ENCODE measurements at places on chromosomes 5 and 9.

DNA sequence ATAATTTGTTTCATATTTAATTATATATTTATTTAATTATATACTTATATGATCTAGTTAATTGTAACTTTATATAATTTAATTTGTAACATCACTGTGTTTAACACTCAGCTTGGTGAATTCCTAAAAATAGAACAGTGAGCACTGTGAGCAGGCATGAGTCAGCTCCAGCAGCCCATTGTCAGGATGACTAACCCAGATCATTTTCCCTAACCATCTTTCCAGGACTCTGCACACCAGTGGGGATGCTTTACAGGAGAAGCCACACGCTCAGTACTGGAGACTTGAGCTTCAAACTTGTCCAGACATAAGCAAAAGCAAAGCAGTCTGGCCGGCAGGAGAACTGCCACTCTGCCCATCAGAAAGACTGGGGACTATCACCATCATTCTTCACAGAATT lies 446.2 kb upstream of the TRPC7 start:
- no peak for DNase-seq

- DNase-seq, result no peak
Observed at GRCh38 chr5:175516933-175517823, 38.8 kb downstream of the SFXN1 start.

DNA sequence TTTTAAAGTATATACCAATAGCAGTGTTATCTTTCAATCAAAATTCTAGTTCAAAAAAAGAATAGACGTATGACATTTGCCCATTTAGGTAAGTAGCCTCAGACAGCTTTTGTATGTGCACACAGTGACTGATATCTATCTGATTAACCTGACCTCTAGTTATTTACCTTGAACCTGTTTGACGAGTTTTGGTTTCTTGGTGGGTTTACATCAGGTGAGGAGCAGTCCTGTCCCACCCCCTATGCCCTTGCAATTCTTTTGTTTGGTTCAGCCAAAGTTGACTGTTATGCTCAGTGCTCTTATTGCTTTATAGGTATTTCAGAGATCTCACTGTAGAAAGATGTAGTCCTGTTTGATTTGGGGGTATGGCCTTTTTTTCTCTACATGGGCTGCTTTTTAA lies 147.2 kb downstream of the ISOC1 start:
- no peak for DNase-seq

DNA sequence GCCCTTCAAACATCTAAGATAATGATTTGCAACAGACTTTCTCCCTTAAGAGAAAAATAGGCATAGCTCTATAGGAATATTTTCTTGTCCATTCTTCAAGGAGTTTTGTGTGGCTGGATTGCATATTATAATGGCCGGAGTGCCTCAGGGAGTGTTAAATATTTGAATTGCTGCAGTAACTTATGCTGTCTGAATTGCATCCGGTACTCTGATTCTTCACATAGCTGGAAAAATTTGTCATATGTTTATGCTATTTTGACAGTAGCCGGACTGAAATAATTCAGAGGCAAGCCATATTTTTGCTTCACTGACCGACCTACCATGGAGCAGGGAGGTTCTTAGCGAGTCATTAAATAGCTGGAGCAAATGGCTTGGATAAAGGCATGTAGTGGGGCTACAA lies 621.0 kb downstream of the ACTL7B start:
- DNase-seq, result no peak

GRCh38 chr9:18689921-18690320 lies 216.0 kb downstream of the ADAMTSL1 start:
- no peak for DNase-seq

DNA sequence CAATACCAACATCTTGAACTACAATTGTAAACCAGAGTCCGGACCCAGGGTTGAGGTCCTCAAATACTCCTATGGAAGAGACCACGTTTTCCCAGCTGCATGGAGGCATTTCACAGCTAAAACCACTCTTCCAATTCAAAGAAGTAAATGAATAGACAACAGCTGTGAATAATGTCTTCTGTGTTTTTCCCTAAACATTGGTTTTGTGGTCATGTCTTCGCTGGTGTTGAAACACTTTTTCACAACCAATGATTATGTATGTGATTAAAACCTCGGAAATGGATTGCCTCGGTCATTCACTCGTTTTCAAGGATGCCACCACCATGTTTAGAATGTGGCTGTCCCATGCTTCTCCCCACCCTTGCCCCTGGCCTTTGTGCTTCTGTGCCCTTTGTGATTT lies 9.4 kb upstream of the TENT4A start:
- DNase-seq, result no peak

GRCh38 chr5:84433461-84433860 lies 48.8 kb upstream of the EDIL3 start:
- no peak for DNase-seq

- no peak for DNase-seq
Observed at GRCh38 chr5:107112216-107112615, 558.5 kb downstream of the EFNA5 start.

GRCh38 chr5:39654715-39655114 lies 229.9 kb upstream of the DAB2 start:
- DNase-seq, result no peak

DNA sequence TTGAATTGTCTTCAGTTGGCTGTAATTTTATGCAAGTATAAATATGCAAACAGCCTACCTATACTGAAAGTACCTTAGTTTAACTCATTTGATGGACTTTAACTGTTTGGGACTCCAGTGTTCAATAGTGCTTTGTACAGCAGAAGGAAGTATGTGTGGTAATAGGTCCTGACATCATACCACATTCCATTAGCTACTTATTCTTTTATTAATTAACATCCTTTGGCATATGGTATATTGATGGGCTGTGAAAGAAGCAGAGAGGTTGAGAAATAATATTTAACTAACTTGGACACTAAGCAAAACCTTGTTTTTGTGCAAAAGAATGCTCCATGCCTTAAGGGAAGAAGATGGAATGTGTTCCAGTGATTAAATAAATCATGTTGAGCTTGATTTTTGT lies 97.6 kb upstream of the SEMA6A start:
- no peak for DNase-seq

DNA sequence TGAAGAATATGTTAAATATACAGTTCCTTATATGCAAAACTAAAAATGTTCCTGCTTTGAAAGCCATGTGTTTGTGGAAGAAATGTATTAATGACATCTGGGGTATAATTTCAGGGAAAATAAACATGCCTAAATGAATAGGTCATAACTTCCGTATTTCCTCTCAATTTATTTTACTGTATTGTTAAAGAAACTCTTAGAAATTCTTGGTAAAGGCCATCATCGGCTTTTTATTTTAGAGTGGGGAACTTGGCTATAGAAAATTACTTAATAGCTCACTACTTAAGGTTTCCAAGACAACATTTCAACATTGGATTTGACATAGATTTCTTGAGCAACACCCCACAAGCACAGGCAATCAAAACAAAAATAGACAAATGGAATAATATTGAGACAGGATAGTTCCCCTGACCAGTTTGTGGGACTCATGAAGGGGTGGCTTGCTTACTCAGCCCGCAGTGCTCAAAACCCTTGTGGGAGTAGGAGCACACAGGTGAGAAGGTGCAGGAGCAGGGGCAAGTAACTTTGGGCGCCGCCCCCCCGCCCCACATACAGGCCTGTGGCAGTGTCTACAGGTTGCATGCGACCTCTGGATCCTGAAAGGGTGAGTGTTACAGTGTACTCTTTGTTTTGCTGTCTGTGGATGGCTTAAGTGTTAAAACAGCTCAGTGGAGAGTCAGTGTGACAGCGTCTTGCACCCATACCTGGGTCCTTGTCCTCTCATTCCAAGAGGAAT lies 891.4 kb upstream of the C9orf72 start:
- DNase-seq, result no peak

GRCh38 chr9:32351845-32352244 lies 32.6 kb upstream of the ACO1 start:
- DNase-seq, result no peak
